ENCODE measurements at places on chromosomes 7 and 10.

DNA sequence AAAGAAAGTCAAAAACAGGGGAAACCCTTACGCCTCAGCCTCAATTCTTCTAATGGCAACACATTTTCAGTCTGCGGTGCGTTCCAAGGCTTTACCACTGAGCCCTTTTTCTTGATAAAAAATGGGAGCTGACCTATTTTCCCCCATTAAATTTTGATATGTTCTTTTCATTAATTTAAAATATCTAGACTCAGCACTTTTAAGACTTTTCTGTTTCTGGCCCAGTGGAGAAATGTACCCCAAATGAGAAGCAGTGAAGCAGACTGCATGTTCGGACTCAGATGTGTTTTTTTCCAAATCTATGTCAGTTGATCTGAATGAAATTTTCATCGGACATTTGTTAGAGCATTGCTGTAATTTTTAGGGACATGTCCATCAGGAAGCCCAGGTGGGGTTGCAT, 126.2 kb downstream of the SEC23IP start:
- no peak for DNase-seq

DNA sequence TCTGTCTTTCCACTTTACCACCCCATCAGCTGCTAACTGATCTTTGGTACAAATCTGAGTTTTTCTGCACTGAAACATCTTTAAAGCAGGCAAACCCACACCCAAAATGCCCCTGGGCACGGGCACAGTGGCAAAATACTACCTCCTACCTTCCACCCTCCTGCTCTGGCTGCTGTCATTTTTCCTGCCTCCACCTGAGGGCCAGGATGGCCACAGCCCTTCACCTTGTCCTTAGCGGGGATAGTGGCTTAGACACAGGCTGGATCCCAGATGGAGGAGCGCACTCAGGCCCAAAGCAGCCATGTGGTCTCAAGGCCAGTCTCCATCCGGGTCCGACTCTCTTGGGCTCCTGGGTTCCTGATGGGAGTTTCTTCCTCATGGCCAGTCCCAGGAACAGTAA, 98.3 kb downstream of the HIF1AN start:
- no peak for DNase-seq

DNA sequence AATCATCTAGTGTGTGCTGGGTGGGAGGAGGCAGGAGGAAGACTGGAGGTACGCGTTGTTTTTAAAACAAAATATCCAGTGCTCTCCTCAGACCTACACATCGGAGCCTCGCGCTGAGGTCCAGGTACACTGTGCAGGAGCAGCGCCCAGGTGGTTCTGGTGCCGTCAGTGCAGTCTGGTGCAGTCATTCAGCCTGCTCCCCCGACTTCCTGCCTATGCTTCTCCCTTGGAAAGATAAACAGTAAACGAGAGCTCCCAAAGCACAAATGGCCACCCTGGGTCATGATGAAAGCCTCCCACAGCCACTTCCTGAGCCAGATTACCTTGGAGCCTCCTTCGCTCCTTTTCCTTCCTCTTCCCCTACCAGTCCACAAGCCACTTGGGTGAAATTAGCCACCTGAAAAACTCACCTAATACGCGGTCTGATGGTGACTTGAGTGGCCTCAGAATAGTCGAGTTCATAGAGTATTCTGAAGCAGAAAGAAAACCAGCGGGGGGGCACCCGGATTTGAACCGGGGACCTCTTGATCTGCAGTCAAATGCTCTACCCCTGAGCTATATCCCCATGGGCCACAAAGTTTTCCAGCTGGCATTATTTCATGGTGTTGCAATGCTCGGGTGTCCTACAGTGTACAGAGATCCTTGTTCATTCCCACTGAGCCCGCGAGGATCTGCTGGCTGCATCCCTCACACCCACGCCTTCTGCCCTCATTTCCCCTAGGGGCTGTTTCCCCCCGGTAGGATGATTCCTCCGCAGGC, 82.5 kb downstream of the ZNF467 start:
- DNase-seq: peak; percentile 8

DNA sequence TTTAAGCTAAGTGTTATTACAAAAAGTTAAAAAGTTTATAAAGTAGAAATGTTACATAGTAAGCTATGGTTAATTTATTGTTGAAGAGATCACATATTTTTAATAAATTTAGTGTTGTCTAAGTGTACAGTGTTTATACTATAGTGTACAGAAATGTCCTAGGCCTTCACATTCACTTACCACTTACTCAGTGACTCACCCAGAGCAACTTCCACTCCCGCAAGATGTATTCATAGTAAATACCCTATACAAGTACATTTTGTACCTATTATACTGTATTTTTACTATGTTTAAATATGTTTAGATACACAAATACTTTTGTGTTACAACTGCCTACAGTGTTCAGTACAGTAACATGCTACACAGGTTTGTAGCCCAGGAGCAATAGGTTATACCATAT, 69.2 kb downstream of the DNAJC1 start:
- no peak for DNase-seq

DNA sequence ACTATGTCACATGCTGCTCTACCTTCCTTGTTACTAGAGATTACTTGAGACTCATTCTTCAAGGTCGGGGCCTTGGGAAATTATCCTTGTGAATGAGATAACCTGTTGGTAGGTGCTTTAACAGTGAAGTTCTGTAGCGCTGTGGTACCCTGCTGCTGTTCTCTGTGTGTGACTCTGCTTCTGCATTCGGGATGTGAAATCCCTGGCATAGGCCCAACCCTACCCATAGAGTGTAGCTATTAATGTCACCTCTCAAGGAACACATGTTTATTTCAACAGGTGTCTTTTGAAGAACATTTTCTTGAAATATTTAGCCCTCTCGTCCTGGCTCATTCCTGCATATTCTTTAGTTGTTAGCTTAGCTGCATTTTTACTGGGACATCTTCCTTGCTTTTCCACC, 41.8 kb upstream of the TMEM236 start:
- no peak for DNase-seq

DNA sequence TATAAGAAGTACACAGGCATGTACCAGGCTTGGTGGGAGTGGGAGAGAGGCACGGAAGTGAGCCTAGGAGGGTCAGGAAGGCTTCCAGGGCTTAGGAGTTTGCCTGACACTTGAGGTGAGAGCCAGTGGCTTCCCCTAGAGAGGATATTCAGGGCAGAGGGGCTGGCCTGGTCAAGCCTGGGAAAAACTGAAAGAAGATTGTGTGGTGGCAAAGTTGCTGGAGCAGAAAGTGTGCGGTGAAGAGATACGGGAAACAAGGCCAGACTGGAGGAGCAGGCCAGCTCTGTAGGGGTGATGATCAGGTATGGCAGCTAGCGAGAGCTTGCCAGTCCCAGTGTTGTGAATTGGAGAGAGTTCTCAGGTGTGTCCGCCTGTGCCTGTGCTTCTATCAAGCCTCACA, 129.9 kb downstream of the CCNY start:
- DNase-seq: no peak

DNA sequence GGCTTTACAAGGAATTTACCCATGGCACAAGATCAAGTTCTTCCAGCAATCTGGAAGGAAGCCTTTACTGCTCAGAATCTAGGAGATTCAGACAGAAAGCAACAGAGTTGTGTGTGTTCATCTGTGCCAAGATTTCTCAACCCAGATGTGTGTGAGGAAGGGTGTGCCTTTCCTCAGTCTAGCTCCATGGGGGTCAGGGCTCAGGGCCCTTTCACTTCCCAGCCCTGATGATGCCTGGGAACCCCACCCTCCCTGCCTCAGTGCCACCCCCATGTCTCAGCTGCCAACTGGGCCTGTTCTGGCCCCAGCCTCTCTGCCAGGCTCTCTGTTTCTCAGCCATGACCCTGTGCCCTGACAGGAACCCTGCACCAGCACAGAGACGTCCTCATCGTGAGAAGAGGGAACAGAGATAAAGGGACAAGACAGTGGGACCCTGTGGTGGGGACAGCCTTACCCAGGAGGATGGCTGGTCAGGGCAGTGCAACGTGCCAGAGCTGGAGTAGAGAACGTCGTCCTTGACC, 102.0 kb downstream of the VIPR2 start:
- no peak for DNase-seq

DNA sequence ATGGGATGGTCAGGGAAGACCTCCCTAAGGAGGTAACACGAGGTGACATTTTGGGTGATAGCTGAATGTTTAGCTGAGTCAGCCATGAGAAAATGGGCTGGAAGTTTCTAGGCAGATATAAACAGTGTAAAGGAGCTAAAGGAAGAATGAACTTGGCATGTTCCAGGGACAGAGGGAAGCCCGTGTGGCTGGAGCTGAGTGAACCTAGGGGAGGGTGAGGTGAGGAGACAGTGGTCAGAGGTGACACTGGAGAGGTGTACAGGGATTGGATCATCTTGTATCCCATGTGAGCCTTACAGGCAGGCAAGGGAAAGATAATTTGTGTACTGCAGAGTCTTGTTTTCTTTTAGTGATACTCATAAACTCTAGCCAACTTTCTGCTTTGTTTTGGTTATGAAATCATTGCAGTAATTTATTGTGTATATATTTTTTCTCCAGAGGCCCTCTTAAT, 1.8 kb downstream of the STARD3NL start:
- DNase-seq: no peak

GRCh38 chr7:70334871-70335270, 736.6 kb downstream of the AUTS2 start:
- no peak for DNase-seq

DNA sequence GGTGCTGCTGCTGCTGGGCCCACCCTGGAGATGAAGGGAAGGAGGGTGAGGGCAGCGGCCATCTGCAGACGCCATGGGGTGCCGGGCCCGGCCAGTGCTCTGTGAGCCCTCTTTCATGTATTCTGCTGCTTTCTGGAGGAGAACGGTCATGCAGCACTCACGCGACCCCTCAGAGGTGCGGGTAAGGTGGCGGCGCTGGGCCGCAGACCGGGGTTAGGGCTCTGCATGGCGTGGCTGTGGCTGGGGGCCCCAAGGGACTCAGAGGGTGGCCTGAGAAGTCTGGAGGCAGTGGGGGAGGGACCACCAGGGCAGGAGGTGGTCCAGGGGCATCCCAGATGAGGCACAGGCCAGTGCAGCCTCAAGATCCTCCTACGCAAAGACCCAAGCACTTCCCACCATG, 275.5 kb downstream of the ELFN1 start:
- no peak for DNase-seq

All from activated CD4-positive, alpha-beta T cell treated with anti-CD3 and anti-CD28 coated beads, Interleukin-2, amount 50 U/mL, for 48 hours (primary cell).